ENCODE measurements at places on chromosomes 1 and 21.

- H3K36me3 ChIP-seq, result peaks cover 11% of the 10 kb centered on the region
- H3K4me3 ChIP-seq, result no peak overlapping the region
- peaks cover 30% of the 10 kb centered on the region for H3K4me1 ChIP-seq
- peak overlapping the region; percentile 66 for H3K27ac ChIP-seq
- peak; percentile 22 for DNase-seq
These were observed 34.8 kb downstream of the ACOT7 start for GRCh38 chr1:6358757-6359201.

DNA sequence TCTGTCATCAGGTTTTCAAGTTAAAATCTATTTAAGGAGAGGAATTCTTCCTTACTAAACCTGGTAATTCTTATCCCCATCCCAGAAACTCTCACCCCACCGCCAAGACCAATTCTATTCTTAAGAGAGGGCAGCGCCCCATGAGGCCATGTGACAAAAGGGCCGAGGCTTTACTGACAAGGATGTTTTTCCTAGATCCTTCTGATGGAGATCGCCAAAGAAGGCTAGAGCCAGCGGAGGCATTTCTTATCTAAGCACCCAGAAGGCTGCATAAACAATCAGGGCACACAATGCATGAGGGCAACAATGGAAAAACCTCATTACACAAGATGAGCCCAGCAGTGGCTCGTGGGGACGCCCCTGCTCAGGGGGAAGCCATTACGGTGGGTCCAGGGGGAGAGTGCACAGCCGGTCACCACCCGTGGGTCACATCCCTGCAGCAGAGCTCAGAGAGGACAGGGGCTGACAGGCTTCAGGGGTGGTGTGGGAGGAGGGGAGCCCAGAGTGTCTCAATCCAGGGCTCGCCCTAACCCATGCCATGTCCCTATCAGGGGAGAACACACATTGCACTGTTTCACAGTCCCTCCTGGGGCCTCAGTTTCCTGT is 88.7 kb downstream of the ITPKB start:
- H3K36me3 ChIP-seq, result peaks cover 41% of the 10 kb centered on the region
- no peak for DNase-seq
- no peaks in the 10 kb centered on the region for H3K27me3 ChIP-seq
- no peak overlapping the region for H3K27ac ChIP-seq
- H3K4me1 ChIP-seq, result peaks cover 29% of the 10 kb centered on the region

DNA sequence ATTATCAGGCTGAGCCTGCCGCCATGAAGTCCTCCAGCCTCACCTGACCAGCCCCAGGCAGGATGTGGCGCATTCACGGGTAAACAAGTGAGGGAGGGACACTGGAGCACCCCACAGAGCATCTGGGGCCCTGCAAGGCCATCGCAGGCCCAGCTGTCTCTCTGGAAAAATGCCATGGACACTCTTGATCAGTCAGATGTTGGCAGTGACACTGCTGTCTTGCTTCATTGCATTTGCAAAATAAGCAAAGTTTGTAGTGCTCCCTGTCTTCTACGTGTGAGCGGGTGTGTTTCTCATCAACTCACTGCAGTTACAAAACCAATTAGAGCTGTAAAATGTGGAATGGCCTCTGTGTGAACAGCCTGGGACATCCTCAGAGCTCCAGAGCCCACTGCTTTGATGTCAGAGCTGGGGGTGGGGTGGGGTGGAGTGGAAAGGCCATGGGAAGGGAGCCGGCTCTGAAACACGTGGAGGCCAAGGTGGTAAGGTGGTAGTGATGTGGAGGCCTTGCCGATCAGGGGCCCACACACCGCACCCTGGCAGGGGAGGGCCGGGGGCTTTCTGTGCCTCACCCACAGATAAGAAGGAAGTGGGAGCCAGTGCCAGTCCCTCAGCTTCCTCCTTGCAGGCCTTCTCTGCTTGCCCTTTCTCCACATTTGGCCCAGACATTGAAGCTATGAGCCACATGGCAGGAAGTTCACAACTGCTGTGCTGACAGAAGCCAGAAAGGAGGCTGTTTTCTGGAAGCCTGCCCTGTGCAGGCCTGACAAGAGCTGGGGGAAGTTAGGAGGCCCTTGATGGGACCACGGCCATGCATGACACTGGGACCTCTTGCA is 254.9 kb downstream of the RHOU start:
- H3K27me3 ChIP-seq, result peaks cover 7% of the 10 kb centered on the region
- DNase-seq, result peak; percentile 14
- H3K4me3 ChIP-seq, result no peak overlapping the region
- H3K27ac ChIP-seq, result no peak overlapping the region
- H3K36me3 ChIP-seq, result no peaks in the 10 kb centered on the region
- peaks cover 5% of the 10 kb centered on the region for H3K4me1 ChIP-seq

- no peaks in the 10 kb centered on the region for H3K4me1 ChIP-seq
- no peaks in the 10 kb centered on the region for H3K27me3 ChIP-seq
- H3K27ac ChIP-seq, result no peak overlapping the region
- no peaks in the 10 kb centered on the region for H3K36me3 ChIP-seq
- DNase-seq, result no peak
These were observed 24.8 kb upstream of the PRDM2 start for GRCh38 chr1:13675151-13675651.

DNA sequence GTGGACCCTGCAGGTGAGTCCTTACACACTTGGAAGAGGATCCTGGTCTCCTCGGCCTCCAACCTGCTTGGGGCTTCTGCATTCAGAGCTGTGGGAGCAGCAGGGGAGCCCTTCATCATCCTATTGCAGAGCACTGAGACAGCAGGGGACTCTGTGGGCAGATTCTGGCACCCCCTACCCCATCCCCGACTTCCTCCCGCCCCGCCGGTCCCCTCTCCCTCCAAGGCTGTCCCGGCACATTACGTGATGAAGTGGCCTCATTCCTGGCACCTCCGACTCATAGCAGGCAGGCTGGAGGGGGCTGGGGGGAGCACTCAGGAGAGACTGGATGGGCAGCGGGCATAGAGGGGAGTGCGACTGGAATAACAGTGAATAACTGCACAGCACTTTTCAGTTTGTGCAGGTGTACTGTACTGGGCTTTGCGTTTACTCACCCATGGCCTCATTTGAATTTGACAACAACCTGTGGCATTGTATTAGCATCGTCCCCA is 394.1 kb downstream of the MATN1 start:
- H3K27me3 ChIP-seq, result no peaks in the 10 kb centered on the region
- H3K4me1 ChIP-seq, result no peaks in the 10 kb centered on the region
- no peaks in the 10 kb centered on the region for H3K36me3 ChIP-seq
- no peak overlapping the region for H3K4me3 ChIP-seq
- no peak for DNase-seq

GRCh38 chr1:29500041-29500440 is 263.7 kb downstream of the PTPRU start:
- no peaks in the 10 kb centered on the region for H3K27me3 ChIP-seq
- DNase-seq, result no peak
- H3K4me1 ChIP-seq, result no peaks in the 10 kb centered on the region
- no peak overlapping the region for H3K4me3 ChIP-seq
- H3K36me3 ChIP-seq, result no peaks in the 10 kb centered on the region

DNA sequence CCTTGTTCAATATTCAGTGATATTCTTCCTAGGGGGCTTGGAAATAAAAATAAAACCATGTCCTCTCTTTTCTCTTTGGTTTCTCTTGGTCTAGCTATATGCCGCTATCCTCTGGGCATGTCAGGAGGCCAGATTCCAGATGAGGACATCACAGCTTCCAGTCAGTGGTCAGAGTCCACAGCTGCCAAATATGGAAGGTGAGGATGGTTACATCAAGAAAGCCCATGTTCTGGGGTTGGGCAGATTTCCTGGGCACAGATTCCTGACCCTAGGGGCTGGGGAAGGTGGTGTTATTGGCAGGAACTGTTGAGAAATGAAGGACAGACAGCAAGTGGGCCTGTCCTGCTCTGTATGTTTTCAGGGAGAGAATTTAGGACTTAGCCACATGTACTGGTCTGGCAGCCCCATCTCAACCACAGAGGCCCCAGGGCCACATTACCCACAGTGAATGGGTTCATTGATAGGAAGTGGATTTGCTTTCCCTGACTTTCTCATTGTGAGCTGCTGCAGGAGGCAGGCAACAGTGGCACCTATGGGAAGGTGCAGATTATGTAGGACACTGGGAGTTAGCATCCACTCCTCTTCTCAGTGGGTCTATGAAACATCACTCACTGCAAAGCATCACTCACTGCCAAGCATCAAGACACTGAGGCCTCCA is 37.4 kb upstream of the HSD17B7 start:
- H3K27ac ChIP-seq, result no peak overlapping the region
- H3K4me3 ChIP-seq, result no peak overlapping the region
- no peaks in the 10 kb centered on the region for H3K4me1 ChIP-seq

- H3K36me3 ChIP-seq, result no peaks in the 10 kb centered on the region
- no peak overlapping the region for H3K27ac ChIP-seq
- H3K4me1 ChIP-seq, result no peaks in the 10 kb centered on the region
- no peak for DNase-seq
- no peaks in the 10 kb centered on the region for H3K27me3 ChIP-seq
- H3K4me3 ChIP-seq, result no peak overlapping the region
These were observed 585.7 kb upstream of the CAMK1G start for GRCh38 chr1:208997726-208998312.

- peaks cover 27% of the 10 kb centered on the region for H3K4me1 ChIP-seq
- no peak overlapping the region for H3K27ac ChIP-seq
- H3K27me3 ChIP-seq, result no peaks in the 10 kb centered on the region
- H3K36me3 ChIP-seq, result peaks cover 55% of the 10 kb centered on the region
- no peak for DNase-seq
These were observed 3.9 kb downstream of the KDM4A start for GRCh38 chr1:43653893-43654292.

GRCh38 chr1:248855580-248855979 is 3.3 kb downstream of the ZNF692 start:
- H3K36me3 ChIP-seq, result peaks cover 58% of the 10 kb centered on the region
- H3K4me1 ChIP-seq, result peaks cover 42% of the 10 kb centered on the region
- H3K4me3 ChIP-seq, result no peak overlapping the region
- H3K27ac ChIP-seq, result no peak overlapping the region
- no peaks in the 10 kb centered on the region for H3K27me3 ChIP-seq

DNA sequence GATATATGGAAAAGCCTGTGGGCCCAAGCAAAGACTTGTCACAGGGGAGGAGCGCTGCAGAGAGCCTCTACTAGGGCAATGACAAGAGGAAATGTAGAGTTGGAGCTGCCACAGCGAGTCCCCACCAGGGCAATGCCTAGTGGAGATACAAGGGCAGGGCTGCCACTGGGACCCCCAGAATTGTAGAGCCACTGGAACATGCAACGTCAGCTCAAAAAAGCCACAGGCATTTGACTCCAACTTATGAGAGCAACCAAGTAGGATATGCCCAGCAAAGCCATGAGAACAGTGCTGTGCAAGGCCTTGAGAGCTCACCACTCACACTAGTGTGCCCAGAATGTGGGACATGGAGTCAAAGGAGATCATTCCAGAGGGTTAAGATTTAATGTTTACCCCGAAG is 63.7 kb upstream of the CAMK1G start:
- H3K4me1 ChIP-seq, result no peaks in the 10 kb centered on the region
- no peaks in the 10 kb centered on the region for H3K27me3 ChIP-seq
- DNase-seq, result no peak
- no peaks in the 10 kb centered on the region for H3K36me3 ChIP-seq

DNA sequence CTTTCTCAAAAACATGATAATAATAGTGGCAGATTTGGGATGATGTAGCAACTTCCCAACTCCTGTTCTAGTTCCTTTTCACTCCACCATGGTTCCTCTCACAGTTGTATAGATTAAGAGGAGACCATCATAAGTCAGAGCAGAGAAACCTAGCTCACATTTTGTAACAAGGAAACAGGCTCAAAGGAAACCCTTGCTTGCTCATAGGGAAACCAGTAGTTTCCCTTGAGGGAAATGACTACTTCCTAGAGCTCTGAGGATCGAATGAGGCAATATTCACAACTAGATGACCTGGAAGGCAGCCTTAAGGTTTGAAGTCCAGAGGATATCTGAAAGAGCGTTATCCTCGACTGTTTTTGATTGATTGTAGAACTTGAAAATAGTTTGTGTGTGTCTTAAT is 76.1 kb upstream of the C8B start:
- H3K27me3 ChIP-seq, result peaks cover 3% of the 10 kb centered on the region
- H3K4me1 ChIP-seq, result no peaks in the 10 kb centered on the region
- H3K4me3 ChIP-seq, result no peak overlapping the region
- no peak overlapping the region for H3K27ac ChIP-seq

DNA sequence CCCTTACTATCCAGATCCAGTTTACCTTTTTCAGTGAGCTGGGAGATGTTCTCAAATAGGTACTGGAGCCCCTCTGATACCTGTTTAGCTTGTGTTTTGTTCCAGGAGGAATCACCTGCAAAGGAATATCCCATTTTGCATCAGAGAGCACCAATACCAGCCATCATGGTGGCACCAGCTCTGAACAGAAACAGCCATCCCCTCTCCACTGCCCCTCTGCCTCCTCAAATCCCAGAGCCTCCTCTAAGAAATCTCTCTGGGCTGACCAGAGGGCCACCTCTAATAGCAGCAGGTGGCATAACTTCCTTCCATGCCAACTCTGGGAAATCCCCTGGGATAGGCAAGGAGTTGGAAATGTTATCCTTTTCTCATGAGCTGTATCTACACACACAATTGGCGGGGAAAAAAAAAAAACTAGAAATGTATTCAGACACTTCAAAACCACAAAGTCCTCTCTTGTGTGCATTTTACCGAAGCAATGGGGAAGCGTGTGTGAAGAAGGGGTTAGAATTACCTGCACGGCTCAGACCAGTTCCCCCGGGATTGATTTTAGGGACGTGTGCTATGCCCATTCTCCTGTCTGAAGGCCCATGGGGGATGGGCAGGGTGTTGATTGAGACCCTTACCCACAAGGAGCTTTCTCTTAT is 2.4 kb downstream of the PGLYRP4 start:
- no peaks in the 10 kb centered on the region for H3K4me1 ChIP-seq
- peaks cover 37% of the 10 kb centered on the region for H3K27me3 ChIP-seq
- DNase-seq, result no peak
- H3K4me3 ChIP-seq, result no peak overlapping the region

GRCh38 chr1:160997323-160998038 is 23.5 kb downstream of the F11R start:
- peak; percentile 58 for DNase-seq
- H3K4me3 ChIP-seq, result no peak overlapping the region
- H3K36me3 ChIP-seq, result peaks cover 8% of the 10 kb centered on the region
- no peaks in the 10 kb centered on the region for H3K27me3 ChIP-seq
- no peaks in the 10 kb centered on the region for H3K4me1 ChIP-seq
- H3K27ac ChIP-seq, result no peak overlapping the region

GRCh38 chr1:68571454-68572235 is 74.8 kb upstream of the DEPDC1 start:
- H3K36me3 ChIP-seq, result no peaks in the 10 kb centered on the region
- no peaks in the 10 kb centered on the region for H3K4me1 ChIP-seq
- H3K4me3 ChIP-seq, result no peak overlapping the region
- DNase-seq, result no peak

GRCh38 chr1:230270559-230271281 is 155.4 kb downstream of the PGBD5 start:
- H3K4me3 ChIP-seq, result no peak overlapping the region
- no peak for DNase-seq
- peaks cover 98% of the 10 kb centered on the region for H3K36me3 ChIP-seq
- no peak overlapping the region for H3K27ac ChIP-seq

GRCh38 chr1:56811331-56811730 is 7.9 kb downstream of the FYB2 start:
- no peak overlapping the region for H3K4me3 ChIP-seq
- no peak for DNase-seq
- H3K27me3 ChIP-seq, result peaks cover 4% of the 10 kb centered on the region
- H3K36me3 ChIP-seq, result no peaks in the 10 kb centered on the region
- no peaks in the 10 kb centered on the region for H3K4me1 ChIP-seq

GRCh38 chr21:17597680-17598079 is 15.0 kb downstream of the BTG3 start:
- no peaks in the 10 kb centered on the region for H3K27me3 ChIP-seq
- DNase-seq, result no peak
- H3K36me3 ChIP-seq, result peaks cover 92% of the 10 kb centered on the region
- H3K4me1 ChIP-seq, result no peaks in the 10 kb centered on the region
- no peak overlapping the region for H3K27ac ChIP-seq

GRCh38 chr1:232278925-232279324 is 351.0 kb downstream of the SIPA1L2 start:
- H3K4me1 ChIP-seq, result no peaks in the 10 kb centered on the region
- no peak overlapping the region for H3K27ac ChIP-seq
- H3K36me3 ChIP-seq, result no peaks in the 10 kb centered on the region
- no peak for DNase-seq
